ENCODE measurements at places on chromosomes 2 and 18. TPM values are rescaled to one million over a fixed set of nuclear protein-coding genes. Genes with fewer than 3 reads are reported as not detected.

The IL1F10 gene
- not detected for total RNA-seq

The FAM237A gene
- total RNA-seq = not detected

The UGT1A5 gene
- total RNA-seq = not detected

The RND3 gene
- total RNA-seq = 147 TPM

The C2orf69 gene
- total RNA-seq = 27.4 TPM

The MOGAT1 gene
- not detected for total RNA-seq

The RUFY4 gene
- total RNA-seq = not detected

The CFAP221 gene
- not detected for total RNA-seq

The ESPNL gene
- total RNA-seq = 0.39 TPM

The SERPINB11 gene
- not detected for total RNA-seq

The TTLL4 gene
- total RNA-seq = 12.1 TPM

The CCDC74A gene
- 6.6 TPM for total RNA-seq

The GYPC gene
- total RNA-seq = 68.0 TPM

The HAAO gene
- total RNA-seq = 0.37 TPM

The EML6 gene
- total RNA-seq = 4.1 TPM

The PLEK gene
- total RNA-seq = not detected

The ANKRD23 gene
- total RNA-seq = 1.4 TPM

The GMPPA gene
- total RNA-seq = 43.7 TPM

The PLCD4 gene
- 2.2 TPM for total RNA-seq

The SULT1C2 gene
- under 0.01 TPM for total RNA-seq

The POTEI gene
- not detected for total RNA-seq

The IGFBP5 gene
- 106 TPM for total RNA-seq

The SLC40A1 gene
- total RNA-seq = 0.73 TPM

The FAP gene
- 134 TPM for total RNA-seq

The GKN1 gene
- not detected for total RNA-seq

The NEU2 gene
- not detected for total RNA-seq

The ALKAL2 gene
- total RNA-seq = not detected

The CRYGD gene
- total RNA-seq = not detected

The RTTN gene
- 15.8 TPM for total RNA-seq

The ANKRD30BL gene
- total RNA-seq = not detected

The TMEM247 gene
- not detected for total RNA-seq

The DRC1 gene
- total RNA-seq = not detected

The ATP6V1B1 gene
- total RNA-seq = 0.59 TPM

The ERICH2 gene
- total RNA-seq = not detected

The XDH gene
- total RNA-seq = 1.1 TPM

The DSG4 gene
- total RNA-seq = not detected

The LYG2 gene
- total RNA-seq = not detected

The ODC1 gene
- 154 TPM for total RNA-seq

The C1D gene
- total RNA-seq = 18.4 TPM

The CRYBA2 gene
- total RNA-seq = not detected

The SERPINB12 gene
- not detected for total RNA-seq

The FAM124B gene
- not detected for total RNA-seq

The GALNT5 gene
- total RNA-seq = 1.8 TPM

The ACVR1C gene
- not detected for total RNA-seq
